ENCODE measurements at places on chromosomes 6 and 20. TPM values are rescaled to one million over a fixed set of nuclear protein-coding genes. Genes with fewer than 3 reads are reported as not detected.

- no peaks in the 10 kb centered on the region for H3K36me3 ChIP-seq
- H3K27ac ChIP-seq: no peak overlapping the region
- H3K4me3 ChIP-seq: no peak overlapping the region
- peaks cover 2% of the 10 kb centered on the region for H3K4me1 ChIP-seq
These were observed 20.0 kb downstream of the LAMA5 start for GRCh38 chr20:62347151-62347404.

DNA sequence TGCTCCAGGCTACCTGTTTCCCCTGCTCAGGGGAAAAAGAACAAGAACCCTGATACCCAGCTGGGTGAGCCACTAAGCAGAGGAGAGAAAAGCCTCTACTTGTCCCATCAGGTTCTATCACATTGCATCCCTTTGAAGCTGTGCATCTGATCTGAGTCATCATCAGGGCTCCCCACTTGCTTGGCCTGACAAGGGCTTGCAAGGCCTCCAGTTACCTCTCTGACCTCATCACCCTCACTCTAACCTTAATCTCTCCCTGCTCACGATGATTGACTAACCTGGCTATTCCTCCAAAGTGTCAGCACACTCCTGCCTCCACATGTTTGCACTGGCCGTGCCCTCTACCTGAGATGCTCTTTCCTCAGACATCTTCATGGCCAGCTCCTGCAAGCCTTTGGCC, 309.5 kb upstream of the CHD6 start:
- peaks cover 2% of the 10 kb centered on the region for H3K36me3 ChIP-seq
- H3K27me3 ChIP-seq: peaks cover 11% of the 10 kb centered on the region
- no peak overlapping the region for H3K27ac ChIP-seq
- H3K4me1 ChIP-seq: no peaks in the 10 kb centered on the region
- DNase-seq: no peak

BTN1A1 gene
- total RNA-seq: not detected

NCR2 gene
- total RNA-seq: not detected

- peak overlapping the region; percentile 52 for H3K27ac ChIP-seq
- DNase-seq: no peak
- peak overlapping the region; percentile 22 for H3K4me3 ChIP-seq
- peaks cover 6% of the 10 kb centered on the region for H3K36me3 ChIP-seq
- no peaks in the 10 kb centered on the region for H3K27me3 ChIP-seq
These were observed 3.1 kb downstream of the ATRN start for GRCh38 chr20:3473944-3474343.
